ENCODE measurements at places on chromosomes 12 and 14.

DNA sequence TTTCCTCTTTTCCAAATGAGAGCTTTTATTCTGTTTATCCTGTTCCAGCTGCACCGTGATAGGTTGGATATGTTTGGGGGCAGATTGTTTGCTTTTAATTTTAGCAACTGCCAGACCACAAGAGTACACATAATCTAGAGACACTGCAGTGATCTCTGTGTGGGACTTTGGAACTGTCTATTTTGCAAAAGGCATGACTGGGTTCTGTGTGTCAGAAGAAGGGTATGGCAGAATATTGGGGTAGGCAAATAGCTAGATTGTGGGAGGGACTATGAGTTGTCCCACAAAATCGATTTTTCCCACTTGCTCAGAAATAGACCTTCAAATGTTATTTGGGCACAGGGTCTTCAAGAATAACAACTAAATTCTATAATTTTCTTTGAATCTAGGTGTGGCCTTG is 275.9 kb upstream of the KITLG start:
- DNase-seq, result no peak

GRCh38 chr12:105270671-105271255 is 34.8 kb upstream of the APPL2 start:
- DNase-seq, result no peak

DNA sequence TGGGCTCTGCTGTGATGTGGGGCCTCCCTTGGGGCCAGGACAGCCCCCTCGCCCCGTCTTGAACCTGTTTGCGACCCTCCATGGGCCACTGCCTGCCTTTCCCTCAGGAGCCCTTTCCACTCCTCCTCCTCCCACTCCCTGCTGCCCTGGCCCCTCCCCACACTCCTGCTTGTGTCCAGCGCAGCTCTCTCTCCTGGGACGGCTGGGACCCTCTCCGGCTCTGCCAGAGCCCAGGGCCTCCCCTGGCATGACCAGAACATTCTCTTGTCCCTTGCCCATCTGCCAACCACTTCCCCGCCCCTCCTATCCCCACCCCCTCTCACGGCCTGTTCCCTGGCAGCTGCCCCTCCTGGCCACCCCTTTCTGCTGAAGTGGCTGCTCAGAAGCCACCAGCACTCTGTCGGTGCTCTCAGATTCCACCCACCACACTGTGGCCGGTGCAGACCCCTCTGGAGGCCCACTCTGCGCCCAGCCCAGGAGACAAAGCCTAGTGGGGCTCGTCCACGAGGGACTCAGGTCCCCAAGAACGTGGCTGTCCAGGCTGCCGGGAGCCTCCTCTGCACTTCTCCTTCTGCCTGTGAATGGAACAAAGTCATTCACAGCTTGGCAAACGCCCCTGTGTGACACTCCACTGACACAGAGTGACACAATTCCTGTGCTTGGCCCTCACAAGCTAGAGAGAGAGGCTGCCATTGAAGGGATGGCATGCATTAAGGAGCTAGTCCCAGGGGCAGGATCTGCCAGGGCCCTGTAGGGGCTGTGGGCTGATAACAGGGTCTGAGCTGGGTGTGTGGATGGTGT is 1.4 kb downstream of the ASPG start:
- DNase-seq, result no peak

- DNase-seq, result peak; percentile 28
These were observed 101.8 kb downstream of the CMKLR1 start for GRCh38 chr12:108237272-108237671.

DNA sequence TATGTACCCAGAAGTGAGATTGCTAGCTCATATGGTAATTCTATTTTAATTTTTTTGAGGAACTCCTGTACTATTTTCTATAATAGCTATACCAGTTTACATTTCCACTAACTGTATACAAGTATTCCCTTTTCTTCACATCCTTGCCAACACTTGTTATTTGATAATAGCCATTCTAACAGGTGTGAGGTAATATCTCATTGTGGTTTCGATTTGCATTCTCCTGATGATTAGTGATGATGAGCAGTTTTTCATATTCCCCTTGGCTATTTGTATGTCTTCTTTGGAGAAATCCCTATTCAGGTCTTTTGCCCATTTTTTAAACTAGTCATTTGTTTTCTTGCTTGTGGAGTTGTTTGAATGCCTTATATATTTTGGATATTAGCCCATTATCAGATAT is 121.3 kb downstream of the BBS10 start:
- no peak for DNase-seq

DNA sequence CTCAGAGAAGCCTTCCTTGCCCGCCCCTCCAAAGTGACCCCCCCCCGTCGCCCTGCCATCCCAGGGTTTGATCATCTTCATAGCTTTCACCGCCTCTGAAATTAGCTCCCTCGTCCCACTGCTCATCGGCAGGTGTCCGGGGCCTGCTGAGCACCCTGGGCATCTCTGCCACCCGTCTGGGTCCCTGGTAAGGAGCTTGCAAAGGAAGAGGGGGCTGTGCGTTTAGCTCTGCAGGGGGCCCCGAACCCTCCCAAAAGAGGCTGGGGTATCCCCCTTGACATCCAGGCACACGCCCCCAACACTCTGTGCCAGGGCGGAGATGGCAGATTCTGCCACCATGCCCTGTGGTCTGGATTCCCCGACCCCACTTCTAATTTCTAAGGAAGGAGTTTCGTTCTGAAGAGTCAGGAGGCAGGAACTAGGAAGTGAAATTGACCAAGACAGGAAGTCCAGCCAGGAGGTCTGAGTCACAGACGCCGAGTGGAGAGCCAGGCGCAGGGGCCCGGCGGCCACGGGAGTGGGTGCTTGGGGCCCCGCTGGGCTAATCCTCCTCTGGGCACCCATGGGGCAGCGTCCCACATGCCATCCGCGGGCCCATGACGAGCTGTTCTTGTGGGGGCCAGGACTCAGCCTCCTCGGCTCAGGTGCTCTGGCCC is 95.7 kb downstream of the RFLNA start:
- DNase-seq, result peak; percentile 62

DNA sequence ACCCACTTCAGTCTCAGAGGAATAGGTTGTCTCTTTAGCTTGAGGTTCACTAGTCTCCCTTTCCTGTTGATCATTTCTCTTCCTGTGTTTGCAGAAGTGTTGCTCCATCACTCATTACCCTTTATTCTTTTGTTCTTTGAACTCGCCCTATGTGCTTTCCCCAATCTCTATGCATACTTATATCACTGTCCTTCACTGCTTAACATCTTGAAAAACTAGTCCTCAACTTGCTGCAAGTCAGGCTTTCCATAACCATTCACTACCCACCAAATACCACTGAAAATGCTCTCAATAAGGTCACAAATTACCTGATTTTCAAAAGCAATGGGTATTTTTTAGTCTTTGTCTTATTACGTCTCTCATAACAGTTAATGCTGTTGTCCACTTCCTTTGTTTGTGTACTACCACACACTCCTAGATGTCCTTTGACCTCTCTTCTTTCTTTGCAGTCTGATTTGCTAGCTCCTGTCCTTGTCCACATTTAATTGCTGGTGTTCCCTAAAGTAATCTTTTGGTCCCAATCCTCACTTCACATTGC is 80.8 kb downstream of the RIC8B start:
- DNase-seq, result no peak

- peak; percentile 91 for DNase-seq
These were observed 14.5 kb upstream of the LLPH start for GRCh38 chr12:66144791-66145754.

GRCh38 chr12:122918827-122919226 is 22.9 kb upstream of the VPS37B start:
- DNase-seq, result no peak

DNA sequence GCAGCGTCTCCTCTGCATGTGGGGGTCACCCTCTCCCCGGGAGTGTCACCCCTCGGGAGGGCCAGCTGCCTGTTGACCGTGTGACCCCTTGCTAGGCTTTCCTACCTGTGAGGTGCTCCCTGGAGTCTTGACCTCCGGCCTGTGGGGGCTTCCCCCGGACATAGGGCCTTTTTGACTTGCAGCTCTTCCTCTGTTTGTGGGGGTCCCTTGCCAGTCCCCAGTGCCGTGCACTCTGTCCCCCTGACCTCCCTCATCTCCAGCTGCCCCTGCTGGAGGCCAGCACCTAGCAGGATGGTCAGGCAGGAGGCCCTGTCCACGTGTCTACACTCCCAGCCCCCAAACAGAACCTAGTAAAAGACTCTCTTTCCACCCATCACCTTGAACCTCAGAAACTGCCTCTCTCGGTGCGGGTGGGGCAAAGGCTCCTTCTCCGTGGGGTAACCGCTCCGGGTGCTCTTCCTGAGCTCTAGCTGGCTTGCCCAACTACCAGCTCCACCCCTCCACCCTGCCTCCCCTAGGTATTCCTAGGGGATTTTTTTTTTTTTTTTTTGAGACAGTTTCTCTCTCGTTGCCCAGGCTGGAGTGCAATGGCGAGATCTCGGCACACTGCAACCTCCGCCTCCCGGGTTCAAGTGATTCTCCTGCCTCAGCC is 810 bp downstream of the AACS start:
- no peak for DNase-seq

- no peak for DNase-seq
These were observed 519.1 kb upstream of the FOXG1 start for GRCh38 chr14:28247491-28247890.

DNA sequence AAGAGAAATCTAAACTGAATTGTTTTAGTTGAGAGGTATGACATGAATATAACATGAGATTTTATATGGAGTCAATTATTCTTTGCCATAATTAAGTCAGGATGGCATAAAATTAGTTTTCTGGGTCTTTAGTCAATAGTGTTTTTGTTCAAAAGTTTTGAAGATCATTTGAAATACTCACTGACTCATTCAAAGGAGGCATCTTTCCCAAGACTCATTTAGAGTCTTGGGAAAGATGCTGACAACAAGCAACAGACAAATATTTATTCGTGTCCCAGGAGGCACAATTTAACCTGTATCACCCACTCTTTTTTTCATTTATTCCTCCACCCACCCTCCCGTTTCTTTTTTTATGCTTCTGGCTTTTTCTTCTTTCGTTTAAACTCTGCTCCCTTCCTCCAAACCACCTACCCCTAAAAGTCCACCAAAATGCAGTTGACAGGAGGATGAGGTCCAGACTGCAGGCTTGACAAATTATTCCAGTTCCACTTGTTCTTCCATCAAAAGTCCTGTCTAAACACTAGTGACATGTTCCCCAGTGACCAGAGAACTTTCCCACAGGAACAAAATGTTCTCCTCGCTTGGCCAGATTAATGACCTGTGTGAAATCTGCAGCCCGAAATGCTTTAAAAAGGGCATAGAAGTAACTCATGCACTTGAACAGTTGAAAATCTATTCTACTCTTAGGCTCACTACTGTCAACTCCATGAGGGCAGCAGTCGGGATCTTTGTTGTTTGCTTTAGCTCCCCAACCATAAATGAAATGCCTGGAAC is 43.3 kb upstream of the CSRP2 start:
- no peak for DNase-seq

DNA sequence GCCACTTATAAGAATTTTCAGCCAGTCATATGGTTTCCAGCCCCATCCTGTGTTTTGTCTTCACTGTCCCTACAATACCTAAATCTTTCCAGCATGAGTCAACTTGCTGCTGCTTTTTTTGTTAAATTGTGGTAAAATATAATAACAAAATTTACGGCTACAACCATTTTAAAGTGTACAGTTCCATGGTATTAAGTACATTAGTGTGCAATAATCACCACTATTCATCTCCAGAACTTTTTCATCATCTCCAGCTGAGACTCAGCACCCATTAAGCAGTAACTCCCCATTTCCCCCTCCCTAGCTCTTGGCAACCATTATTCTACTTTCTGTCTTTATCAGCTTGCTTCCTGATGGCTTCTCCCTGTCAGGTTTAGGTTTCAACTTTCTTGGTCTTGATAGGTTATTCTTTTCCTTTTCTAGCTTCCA is 39.1 kb downstream of the FRS2 start:
- peak; percentile 26 for DNase-seq

DNA sequence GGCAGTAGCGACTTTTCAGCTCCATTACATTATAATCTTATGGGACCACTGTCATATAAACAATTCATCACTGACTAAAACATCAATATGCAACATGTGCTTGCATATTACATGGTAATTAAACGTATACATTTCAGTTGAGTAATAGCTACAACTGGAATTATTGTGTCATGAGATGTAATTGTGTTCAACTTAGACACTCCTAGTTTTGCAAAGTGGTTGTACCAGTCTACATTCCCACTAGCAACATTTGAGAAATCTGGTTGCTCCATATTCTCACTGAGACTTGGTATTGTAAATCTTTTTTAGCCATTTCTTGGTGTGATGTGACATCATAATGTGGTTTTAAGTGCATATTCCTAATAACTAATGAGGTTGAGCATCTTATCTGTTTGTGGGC is 90.0 kb downstream of the CAPZA3 start:
- DNase-seq, result no peak

DNA sequence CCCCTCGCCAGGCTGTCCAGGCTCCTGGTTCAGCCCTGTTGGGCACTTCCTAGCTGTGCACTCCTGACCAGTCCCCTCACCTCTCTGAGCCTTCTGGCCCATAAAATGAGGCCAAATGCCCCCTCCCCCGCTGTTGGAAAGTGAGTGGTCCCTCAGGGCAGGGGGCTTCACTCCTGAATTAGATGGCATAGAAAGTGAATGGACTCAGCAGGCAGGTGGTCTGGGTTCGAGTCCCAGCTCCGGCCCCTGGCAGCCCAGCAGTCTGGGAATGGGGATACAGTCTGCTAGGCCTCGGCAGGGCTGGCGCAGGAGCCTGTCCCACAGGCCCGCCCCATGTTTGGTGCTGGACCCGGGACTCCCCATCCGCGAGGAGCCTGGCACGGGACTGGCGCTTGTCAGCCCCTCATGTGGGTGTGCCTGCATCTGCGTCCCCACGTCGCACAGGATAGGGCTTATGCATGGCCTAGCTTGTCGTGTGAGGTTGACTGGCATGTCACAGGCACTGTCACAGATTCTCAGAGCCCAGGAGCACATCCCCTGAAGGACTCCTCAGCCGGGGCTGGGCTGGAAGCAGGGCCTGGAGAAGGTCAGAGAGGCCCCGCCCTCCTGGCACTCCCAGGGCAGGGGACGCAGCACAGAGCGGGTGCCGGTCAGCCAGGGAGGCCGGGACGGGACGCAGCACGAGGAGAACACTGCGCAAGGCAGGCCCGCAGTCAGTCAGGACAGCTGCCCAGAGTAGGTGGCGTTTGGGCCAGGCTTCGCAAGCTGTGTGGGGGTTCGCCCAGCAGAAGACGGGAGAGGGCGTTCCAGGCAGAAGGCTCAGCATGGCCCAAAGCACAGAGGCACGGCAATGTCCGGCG is 40.5 kb downstream of the DIO3 start:
- no peak for DNase-seq

DNA sequence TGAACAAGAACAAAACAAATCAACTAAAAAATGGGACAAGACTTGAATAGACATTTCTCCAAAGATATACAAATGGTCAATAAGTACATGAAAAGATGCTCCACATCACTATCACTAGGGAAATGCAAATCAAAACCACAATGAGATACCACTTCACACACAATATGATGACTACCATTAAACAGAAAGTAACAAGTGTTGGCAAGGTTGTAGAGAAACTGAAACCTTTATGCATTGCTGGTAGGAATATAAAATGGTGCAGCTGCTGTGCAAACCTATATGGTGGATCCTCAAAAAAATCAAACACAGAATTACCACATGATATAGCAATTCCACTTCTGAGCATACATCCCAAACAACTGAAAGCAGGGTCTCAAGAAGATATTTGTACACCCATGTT is 5.2 kb downstream of the SMAGP start:
- DNase-seq, result no peak

- DNase-seq, result no peak
These were observed 27.2 kb upstream of the ACTN1 start for GRCh38 chr14:69006346-69006745.

- DNase-seq, result peak; percentile 62
These were observed 6.1 kb upstream of the AAAS start for GRCh38 chr12:53327435-53328042.
